ENCODE measurements at places on chromosomes 3 and 15.
A peak's percentile ranks its signal among the peaks of the same experiment; 100 is the strongest.

- no peak for DNase-seq
Measured at GRCh38 chr15:80525853-80526252, 121.7 kb downstream of the ARNT2 start.

- no peak for DNase-seq
Measured at GRCh38 chr3:124792341-124793040, 62.2 kb downstream of the UMPS start.

- DNase-seq: no peak
Measured at GRCh38 chr15:66724732-66725463, 22.9 kb downstream of the SMAD6 start.

- DNase-seq: no peak
Measured at GRCh38 chr3:28853830-28854229, 427.0 kb upstream of the RBMS3 start.

- no peak for DNase-seq
Measured at GRCh38 chr15:89184357-89184756, 37.0 kb downstream of the RLBP1 start.

DNA sequence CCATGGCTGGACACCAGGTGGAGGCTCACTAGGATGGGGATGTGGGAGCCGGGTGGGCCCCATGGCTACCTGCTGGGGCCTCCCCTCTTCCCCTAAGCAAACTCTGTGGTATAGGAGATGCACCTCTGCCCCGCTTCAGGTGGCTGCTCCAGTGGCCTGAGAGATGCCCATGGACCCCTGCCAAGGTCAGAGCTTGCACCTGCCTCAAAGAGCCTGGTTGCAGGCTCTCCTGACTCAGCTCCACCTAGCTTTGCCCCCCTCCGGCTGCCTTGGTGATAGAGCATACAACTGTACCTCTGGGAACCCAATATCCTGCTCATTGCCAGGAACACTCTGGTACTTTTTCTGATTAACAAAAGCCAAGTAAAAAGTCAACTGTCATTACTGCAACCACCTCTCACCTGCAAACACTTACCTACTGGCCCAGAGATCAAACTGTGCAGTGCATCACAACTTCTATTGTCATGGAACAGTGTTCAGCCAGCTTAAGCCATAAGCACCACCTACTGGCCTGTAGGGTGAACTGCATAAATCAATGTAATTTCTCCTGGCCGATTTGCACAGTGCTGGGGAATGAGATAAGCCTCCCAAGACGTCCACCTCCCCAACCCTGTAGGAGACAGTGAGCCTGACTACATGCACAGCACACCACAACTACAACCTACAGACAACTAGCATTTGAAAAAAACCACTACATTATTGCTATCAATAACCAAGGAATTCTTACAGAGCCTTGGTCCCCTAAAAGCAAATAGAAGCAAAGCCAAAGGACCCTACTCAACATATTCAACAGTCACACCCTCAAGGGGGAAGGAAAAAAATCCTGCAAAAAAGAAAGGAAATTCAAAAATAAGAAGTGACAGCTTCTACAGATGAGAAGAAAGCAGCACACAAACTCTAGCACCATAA is 352.4 kb upstream of the ARHGEF26 start:
- DNase-seq: peak; percentile 80

GRCh38 chr3:52196977-52197376 is 983 bp upstream of the ALAS1 start:
- DNase-seq: no peak

DNA sequence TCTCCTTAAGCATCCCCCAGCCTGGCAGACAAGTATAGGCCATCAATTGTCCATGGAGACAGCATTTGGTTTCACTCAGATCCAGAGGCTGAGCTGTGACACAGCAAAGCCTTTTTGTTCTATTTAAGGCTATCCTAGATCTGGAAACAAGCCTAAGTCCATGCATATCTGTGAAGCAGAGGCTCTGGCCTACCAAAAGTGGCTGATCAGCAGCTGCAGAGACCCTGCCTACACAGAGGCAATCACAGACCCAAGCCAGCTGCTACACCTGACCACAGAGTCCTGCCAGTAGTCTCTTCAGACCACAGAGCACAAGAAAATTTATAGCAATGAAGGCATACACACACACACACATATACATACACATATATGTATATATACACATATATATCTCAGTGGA is 501.7 kb upstream of the ARPP21 start:
- DNase-seq: no peak

GRCh38 chr3:22922317-22922716 is 280.8 kb upstream of the UBE2E2 start:
- peak; percentile 61 for DNase-seq

- DNase-seq: no peak
Measured at GRCh38 chr3:109927161-109927560, 589.8 kb upstream of the DPPA4 start.

- DNase-seq: no peak
Measured at GRCh38 chr15:74383286-74383685, 15.8 kb upstream of the CYP11A1 start.

DNA sequence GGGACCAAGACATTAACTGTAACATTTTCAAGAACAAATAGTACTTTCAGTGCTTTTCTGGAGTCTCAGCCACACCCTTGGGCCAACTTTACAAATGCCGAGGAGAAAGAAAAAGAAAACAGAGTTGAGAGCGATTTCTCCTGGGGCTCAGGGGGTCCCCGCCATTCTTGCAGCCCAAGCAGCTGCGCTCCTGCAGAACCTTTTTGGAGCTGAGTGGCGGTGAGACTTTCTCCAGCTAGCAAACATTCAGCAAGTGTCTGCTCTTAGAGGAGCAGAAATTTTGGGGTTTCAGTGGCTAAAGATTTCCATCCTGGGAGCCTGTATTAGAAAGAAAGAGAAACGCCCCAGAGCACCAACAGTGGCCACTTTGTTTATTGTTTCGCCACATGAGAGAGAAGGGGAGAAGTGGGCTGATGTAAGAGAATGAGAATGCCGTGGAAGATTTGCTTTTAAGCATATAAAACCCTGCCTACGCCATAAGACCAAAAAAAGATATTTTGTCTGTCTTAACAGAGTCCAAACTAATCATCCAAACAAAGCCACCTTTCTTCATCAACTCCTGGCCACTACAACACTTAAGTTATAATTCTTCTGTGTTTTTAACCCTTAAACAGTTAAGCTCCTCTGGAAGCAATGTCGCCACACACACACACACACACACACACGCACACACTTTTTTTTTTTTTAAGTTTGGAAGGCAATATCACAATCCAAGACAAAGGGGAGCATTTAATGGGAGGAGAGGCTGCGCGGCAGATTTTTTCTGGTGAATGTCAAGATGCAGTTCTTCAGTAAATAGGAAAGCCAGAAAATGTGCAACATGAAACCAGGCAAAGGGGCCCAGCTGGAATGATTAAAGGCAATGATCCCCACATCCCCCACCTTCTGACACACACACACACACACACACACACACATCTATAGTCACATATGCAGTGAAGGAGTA is 19.2 kb downstream of the EID1 start:
- DNase-seq: no peak

GRCh38 chr3:38102444-38102814 is 34.5 kb downstream of the ACAA1 start:
- no peak for DNase-seq

GRCh38 chr3:43024181-43024885 is 45.2 kb downstream of the GASK1A start:
- peak; percentile 2 for DNase-seq

- peak; percentile 68 for DNase-seq
Measured at GRCh38 chr3:194134231-194134756, 1.7 kb upstream of the HES1 start.

GRCh38 chr15:33810073-33810595 is 158.2 kb upstream of the CHRM5 start:
- no peak for DNase-seq

GRCh38 chr3:62605413-62606068 is 232.2 kb upstream of the FEZF2 start:
- no peak for DNase-seq

DNA sequence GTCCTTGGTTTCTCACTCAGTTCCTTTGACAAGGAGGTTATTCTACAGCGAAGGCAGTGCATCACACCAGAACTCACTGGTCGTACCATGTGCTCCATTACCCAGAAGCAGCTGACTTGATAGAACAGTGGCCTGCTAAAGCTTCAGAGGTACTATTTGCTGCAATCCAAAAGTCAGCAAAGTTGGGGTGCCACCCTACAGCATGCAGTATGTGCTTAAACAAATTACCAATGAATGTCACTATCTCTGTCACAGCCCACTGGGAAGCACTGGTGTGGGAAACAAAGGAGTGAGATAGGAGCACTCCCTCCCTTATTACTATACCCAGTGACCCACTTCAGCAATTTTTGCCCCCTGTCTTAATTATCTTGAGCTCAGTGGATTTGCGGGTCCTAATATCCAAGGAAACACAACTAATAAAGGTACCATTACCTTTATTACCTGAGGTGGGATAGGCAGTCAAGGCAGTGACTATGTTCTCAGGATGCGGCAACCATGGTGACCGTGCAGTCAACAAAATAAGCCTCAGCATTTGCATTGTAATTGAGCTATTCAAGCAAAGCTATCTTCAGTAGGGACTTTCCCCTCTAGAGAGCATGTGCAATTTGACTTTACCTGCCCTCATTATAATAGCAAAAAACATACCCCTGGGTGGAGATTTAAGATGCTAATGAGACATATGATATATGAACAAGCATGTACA is 199.4 kb downstream of the OCA2 start:
- peak; percentile 35 for DNase-seq

Measured in NAMALWA (cell line).